ENCODE measurements at places on chromosomes 3 and 15.
A peak's percentile ranks its signal among the peaks of the same experiment; 100 is the strongest.

GRCh38 chr3:55875113-55875512 lies 388.0 kb upstream of the WNT5A start:
- DNase-seq: no peak

- DNase-seq: no peak
Measured at GRCh38 chr3:180093535-180093934, 56.8 kb upstream of the PEX5L start.

DNA sequence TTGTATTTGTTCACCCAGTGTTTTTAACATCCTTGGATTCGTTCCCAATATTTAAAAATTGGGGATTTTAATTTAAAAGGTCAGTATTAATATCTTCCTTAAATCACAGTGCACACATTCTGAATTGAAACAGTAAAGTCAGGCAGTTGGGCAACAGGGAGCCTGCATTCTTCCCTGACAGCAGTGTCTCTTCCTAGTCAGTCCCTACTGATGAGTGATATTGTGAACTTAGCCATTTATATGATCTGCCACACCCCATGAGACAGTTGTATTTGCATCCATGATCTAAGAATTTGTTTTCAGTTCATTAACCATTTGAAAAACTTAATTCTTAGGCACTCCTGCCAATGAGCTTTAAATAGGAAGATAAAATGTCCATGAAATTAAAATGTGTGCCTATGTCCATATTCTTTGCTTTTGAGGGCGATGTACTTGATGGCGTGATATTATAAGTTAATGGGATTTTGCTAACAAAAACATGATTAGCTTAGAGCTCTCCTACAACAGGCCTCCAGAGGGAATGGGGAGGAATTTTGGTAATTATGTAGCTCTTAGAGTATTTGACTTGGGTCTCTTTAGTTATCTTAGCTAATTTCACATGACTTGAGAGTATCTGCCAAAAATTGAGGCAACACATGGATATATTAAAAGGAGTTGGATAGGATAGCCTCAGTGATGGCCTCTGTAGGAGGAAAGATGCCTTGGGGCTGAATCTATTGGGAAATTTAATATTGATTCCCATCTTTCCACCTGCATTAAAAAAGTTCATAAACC lies 219.3 kb downstream of the PTPRG start:
- DNase-seq: no peak

GRCh38 chr3:117281371-117281770 lies 571.8 kb downstream of the TUSC7 start:
- DNase-seq: no peak

DNA sequence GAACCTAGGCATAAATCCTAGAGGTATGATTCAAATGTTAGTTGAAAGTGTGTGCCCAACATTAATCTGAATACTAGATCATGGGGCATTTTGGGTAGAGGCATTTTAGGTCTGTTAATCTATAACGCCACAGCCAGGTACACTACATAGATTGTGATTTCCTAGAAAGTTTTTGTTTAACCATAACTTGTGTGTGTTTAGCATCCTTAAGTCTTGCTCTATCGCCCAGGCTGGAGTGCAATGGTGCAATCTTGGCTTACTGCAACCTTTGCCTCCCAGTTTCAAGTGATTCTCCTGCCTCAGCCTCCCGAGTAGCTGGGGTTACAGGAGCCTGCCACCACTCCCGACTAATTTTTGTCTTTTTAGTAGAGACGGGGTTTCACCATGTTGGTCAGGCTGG lies 59.1 kb downstream of the TRIM71 start:
- no peak for DNase-seq

GRCh38 chr3:157520485-157521150 lies 17.4 kb upstream of the VEPH1 start:
- no peak for DNase-seq

- DNase-seq: no peak
Measured at GRCh38 chr15:99076109-99076508, 28.8 kb upstream of the SYNM start.

- no peak for DNase-seq
Measured at GRCh38 chr15:63063164-63063756, 20.7 kb downstream of the TPM1 start.

DNA sequence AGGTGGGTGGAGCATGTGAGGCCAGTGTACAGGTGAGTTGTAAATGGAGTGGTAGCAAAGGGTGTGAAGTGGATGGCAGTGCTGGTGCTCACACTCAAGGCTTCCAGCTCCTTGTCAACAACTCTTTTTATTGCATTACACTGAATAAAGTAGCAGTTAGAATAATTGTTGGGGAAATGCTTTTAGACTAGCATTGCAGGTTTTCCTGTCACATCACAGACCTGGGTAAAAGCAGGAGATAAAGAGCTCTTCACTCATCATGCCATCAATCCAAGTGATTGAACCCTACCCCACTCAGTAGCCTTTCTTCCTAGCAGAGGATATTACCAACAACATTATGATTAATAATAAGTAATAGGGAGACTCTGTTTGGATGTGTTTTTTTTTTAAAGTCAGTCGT lies 81.6 kb downstream of the CDIN1 start:
- DNase-seq: no peak

- DNase-seq: no peak
Measured at GRCh38 chr3:98596541-98597500, 3.4 kb upstream of the CPOX start.

- DNase-seq: no peak
Measured at GRCh38 chr15:80733460-80733859, 38.4 kb downstream of the ABHD17C start.

DNA sequence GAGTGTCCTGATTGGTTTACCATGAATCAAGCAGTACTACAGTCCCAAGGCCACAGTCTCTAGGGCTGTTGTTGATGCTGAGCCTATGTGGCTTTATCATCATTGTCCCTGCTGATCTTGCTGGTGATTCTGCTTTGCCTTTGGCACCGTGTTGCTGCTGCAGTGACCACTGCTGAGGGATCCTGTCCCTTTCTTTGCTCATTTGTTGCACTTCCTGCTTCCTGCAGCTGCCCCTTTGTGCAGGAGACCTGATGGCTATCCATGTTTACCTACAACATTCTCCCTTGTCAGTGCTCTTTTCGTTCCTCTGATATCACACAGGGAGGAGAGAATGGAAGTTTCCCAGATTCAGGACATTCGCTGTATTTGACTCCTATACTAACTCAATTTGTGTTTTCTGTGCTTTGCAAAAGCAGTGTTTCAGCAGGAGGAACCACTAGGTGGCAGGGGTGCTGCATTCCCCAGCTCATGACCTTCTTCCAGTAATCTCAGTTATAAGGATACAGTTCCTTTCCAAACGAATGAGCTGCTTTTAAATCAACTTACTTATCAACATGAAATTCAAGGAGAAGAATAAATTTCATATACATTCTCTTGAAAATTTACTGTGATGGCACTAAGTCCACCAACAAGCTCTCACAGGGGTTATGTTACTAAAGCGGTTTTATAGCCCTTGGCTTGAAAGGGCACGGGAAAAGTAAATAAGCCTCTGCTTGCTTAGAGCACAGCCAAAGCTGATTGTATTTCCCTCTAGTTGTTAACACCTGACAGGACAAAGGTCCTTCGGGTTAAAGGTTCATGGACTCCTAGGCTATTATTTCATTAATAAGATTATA lies 9.7 kb upstream of the THUMPD3 start:
- no peak for DNase-seq

GRCh38 chr3:88025001-88025552 lies 33.7 kb downstream of the CGGBP1 start:
- DNase-seq: no peak

DNA sequence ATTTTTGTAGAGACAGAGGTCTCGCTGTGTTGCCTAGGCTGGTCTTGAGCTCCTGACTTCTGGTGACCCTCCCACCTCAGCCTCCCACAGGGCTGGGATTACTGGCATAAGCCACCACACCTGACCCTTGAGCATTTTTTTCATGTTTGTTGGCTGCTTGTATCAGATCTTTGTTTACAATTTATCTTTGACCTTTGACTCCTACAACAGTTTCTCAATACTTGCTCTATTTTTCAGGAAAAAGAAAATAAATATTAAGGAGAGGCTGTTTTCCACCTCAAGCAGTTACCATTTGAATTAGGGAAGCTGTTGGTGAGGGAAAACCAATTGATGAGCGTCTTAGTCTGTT lies 44.5 kb downstream of the LIMD1 start:
- DNase-seq: no peak

DNA sequence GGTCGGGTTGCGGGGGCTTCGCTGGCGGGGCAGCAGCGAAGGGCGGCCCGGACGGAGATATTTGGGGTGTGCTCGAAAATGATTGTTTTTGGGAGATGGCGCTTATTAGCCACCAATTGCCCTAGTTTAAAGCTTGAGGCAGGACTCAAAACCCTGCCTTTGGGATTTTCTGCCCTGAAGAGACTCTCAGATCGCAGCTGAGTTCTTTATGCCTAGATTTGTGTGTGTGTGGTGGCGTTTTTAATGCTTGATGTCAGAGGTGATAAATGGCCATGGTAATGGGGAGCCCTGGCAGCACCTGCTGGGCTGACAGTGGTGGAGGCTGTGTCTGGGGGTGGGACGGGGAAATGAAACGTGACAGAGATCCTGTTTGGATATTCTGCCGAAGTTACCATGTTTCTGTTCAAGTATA lies 604 bp downstream of the KCTD6 start:
- DNase-seq: no peak

- peak; percentile 1 for DNase-seq
Measured at GRCh38 chr15:85543741-85544155, 163.3 kb downstream of the AKAP13 start.

GRCh38 chr3:171088496-171088895 lies 62.0 kb upstream of the SLC2A2 start:
- no peak for DNase-seq

DNA sequence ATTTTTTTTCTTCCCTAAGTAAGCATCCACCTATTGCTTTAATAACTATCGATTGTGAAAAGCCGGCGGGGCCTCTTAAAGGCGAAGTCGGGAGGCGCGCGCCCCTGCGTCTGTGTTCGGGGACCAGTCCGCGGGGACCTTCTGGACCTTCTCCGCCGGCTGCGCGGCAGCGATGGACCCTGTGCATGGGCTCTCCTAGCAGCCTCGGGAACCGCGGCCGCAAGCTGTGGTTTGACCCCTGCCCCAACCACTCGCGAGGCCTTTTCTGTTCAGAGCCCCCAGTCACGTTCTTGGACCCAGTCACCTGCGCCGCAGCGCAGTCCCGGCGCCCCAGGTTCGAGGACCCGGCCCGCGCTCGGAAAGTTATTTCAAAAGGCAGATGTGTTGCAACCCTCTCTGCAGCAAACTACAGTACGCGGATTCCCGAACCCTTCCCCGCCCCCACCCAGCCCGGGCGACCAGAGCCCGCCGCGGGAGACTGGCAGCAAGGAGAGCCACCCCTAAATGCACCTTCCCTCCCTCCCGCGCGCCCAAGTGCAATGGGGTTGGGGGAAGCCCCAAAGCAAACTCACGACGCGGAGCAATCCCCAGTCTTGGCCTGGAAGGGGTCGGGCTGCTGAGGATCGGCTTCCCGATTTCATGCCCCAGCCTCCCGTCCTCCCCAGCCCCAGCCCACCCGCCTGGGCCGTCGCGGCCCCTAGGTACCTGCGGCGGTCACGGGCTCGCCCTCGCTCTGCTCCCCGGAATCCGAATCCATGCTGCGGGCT lies 684 bp downstream of the TNFAIP8L3 start:
- DNase-seq: no peak

DNA sequence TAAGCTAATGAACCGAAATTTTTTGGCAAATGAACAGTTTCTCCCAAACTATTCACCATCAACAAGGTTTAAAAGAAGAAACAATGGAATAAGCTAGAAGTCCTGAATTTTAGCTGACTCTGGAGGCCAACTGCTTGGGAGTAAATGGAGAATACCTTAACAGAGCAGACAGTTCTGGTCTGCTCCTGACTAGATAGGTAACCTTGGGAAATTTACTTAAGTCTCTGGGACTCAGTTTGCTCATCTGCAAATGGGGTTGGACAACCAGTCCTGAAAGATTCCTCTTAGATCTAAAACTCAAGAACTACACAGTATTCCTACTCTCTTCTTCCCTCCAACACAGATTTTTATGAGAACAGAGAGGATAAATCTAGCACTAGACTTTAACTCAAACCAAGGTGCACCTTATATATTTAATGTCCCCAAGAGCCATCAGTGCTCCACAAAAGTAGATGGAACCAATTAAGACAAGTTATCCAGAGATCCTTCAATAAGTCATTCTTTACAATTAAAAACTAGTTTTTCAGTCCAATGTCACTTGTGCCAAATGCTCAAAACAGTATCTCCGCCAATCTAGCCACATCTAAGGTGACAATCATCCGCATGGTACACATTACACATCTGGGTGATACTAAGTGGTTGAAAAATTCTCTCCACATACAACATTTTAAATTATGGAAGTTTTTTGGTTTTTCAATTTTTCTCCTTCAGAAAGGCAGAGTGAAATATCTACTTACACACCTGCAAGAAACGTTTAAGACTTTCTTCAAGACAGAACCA lies 1.5 kb downstream of the RHOA start:
- no peak for DNase-seq

All from stimulated activated CD8-positive, alpha-beta memory T cell treated with anti-CD3 and anti-CD28 coated beads, Interleukin-4, amount 100 ng/mL, for 1 hour (primary cell).